ENCODE measurements at places on chromosomes 4 and X.

DNA sequence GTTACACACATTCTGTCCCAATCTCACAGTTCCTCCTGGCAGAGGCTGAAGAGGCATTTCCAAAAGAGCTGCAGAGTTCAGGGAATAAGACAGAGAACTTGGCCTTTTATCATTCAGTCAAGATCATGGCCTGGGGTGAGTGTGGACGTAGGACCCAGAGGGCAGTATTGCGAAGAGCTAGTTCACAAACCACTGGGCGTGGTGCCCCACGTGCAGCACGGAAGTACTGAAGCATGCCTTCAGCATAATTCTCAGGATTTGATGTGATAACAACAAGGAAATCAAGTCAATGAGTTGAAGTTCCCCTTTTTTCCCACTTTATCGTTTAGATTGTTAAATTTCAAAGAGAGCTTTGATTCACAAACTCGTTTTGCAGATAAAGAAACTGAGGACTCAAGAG, 117.7 kb downstream of the RELL1 start:
- DNase-seq = no peak

GRCh38 chrX:147914591-147914990, 2.9 kb downstream of the FMR1 start:
- DNase-seq = no peak

DNA sequence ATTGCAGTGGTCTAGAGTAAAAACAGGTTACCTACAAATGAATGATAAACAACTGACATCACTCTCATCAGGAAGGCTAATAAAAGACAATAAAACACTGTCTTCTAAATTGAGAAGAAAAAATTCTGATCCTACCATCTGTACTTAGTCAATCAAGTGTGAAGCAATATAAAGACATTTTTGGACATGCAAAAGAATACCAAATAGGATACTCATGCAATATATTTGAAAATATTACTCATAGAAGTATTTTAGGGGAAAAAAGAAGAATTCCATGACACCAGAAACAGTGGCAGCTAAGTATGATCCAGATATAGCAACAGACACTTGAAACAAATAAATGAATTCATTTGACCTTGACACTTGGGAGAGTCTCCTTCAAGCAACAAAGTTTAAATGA, 63.8 kb upstream of the FAM120C start:
- no peak for DNase-seq

GRCh38 chrX:11398785-11399184, 105.6 kb downstream of the AMELX start:
- no peak for DNase-seq

DNA sequence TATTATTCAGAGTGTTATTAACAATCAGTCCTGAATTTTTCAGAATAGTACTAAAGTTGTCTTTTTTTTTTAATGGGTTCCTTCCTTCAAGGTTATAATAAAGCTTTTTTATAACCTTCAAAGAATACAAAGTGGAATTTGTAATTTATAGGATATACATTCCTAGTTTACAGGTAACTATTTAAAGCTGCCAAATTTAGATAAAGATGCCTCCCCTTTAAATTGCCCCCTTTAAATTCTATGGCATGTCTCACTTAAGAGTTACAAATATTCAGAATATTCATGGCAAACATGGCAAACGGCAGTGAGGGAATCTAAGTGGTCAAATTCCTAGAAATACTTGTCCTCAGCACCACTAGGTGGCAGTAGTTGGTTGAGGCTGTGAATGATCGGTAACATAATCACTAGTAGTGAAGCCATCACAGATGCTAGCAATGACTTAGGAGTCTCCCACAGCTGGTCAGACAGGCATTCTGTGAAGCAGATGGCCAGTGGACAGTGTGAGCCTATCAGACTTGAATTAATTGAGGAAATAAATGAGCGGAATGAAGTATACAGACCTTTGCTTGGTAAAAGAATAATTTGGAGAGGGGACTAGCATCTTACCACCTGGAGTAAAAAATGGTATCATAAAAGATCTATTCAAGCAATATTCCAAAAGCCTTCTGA, 86.4 kb downstream of the CBR4 start:
- peak; percentile 22 for DNase-seq

DNA sequence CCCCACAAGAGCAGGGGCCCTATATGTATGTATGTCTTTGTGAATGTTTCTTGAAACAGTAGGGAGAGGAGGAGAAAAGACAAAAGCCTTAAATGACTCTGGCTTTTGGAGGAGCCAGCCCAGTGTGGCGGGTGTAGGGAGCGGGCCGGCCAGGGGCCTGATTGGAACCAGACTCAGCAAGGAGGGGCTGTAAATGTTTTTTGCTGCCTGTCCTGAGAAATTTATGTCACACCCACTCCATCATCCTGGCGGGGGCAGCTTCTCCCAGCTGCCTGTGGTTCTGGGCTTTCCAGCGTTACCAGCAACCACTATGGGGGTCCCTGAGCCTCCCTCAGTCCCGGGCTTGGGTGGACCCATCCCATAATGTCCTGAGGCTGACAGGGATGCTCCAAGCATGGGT, 130.8 kb downstream of the PJA1 start:
- no peak for DNase-seq

- no peak for DNase-seq
Measured at GRCh38 chrX:121032531-121032930, 14.9 kb upstream of the GLUD2 start.

DNA sequence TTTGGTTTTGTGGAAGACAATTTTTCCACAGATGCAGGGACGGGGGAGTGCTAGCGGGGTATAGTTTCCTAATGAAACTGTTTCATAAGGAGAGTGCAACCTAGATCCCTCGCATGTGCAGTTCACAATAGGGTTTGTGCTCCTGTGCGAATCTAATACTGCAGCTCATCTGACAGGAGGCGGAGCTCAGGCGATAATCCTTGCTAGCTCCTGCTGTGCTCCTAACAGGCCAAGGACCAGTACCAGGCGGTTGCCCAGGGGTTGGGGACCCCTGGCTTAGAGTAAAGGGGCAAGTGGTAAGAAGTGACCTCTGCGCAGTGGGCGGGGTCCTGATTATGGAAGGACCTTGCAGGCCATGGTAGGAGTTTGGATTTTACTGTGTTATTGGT, 3.8 kb downstream of the SCML1 start:
- DNase-seq = no peak

DNA sequence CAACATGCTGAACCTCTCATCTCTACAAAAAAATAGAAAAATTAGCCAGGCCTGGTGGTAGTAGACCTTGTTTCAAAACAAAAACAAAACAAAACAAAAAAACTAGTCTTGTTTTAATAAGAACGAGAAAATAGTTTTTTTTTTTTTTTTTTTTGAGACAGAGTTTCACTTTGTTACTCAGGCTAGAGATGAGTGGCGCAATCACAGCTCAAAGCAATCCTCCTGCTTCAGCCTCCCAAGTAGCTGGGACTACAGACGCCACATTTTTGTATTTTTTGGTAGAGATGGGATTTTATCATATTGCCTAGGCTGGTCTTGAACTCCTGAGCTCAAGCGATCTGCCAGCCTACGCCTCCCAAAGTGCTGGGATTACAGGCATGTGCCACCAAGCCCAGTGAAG, 47.7 kb upstream of the UGDH start:
- DNase-seq = no peak

- no peak for DNase-seq
Measured at GRCh38 chrX:153922932-153923857, 2.9 kb downstream of the ARHGAP4 start.

GRCh38 chrX:147738265-147738664, 173.5 kb upstream of the FMR1 start:
- no peak for DNase-seq

DNA sequence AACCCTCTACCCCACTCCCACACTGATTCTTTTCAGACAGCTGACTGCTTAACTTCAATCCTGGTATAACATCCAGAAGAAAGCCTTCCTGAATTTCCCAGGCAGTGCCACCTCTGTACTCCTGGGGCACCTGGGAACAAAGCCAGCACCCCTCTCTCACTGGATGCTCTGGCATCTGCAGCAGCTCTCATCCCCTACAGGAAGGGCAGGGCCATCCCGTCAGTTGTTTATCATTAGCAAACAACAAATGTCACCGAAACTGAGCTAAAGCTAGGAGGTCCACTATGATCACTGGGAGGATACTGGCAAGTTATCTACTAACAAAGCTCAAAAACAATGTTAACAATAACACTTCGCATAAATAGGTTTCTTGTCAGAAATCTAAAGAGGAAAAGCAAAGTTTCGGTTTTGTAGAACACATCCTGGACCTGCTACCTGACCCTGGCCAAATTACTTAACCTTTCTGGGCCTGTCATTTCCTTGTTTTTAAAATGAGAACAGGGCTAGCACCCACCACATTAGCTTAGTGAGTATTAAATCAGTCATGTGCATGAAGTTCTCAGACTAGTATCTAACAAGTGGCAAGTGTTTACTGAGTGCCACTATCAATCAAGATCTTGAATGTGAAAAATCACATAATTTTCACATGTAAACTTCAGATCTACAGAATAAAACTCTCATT, 86.6 kb downstream of the NR3C2 start:
- DNase-seq = no peak

GRCh38 chrX:45143455-45143854, 57.2 kb downstream of the DIPK2B start:
- no peak for DNase-seq

DNA sequence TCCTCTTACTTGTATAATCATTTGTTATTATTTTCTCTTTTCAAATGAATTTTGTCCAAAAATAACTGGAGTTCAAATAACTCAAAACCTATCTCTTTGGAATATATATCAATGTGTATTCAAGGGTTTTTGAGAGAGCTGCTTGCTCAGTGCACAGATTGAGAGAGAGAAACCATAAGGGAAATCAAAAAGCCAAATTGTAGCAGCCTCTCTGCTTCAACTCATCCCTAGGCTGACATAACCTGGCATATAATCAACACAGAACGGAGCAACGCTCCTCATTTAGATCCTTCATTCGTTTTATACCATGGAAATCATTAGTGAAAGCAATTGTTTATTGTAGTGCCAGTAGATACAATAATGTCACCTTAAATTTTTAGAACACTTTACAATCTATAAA, 1.8 kb upstream of the GPM6A start:
- no peak for DNase-seq

- no peak for DNase-seq
Measured at GRCh38 chr4:3671571-3672464, 94.4 kb upstream of the ADRA2C start.

GRCh38 chr4:176875446-176875930, 82.8 kb upstream of the VEGFC start:
- no peak for DNase-seq

DNA sequence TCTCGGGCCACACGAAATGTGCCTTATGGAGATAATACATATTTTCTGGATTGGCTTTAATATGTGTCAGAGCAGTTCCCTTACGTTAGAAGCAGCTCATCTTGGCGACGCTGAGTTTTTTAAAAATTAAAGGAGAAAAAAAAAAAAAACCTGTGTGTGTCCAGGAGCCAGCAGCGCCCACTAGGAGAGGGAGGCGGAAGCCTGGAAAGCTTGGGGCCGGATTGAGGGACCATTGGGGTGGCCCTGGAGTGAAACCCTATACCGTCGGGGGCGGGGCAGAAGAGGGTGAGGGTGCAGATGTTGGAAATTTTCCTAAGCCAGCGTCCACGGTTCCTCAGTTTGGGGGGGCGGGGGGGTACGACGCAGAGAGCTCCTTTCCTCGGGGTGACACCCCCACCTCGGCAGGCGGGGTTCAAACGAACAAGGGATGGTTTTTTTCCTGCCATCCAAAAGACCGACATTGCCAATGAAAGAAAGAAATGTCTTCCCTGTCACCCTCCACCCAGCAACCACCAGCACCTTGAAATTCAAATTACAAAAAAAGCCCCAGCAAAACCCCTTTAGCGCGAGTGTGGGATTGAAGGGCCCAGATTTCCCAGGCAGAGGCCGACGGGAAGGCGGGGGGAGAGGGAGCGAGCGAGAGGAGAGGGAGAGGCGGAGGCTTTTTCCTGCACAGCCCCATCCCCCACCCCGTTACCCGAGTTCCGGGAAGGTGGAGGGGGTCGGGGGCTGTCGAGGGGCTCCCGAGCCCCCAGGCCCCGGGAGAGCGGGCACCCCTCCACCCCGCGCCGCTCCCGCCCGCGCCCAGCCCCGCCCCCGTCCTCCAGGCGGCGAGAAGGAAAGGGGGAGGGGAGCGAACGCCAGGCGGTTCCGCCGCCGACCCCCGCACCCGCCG, 859 bp downstream of the SMARCA1 start:
- DNase-seq = no peak

DNA sequence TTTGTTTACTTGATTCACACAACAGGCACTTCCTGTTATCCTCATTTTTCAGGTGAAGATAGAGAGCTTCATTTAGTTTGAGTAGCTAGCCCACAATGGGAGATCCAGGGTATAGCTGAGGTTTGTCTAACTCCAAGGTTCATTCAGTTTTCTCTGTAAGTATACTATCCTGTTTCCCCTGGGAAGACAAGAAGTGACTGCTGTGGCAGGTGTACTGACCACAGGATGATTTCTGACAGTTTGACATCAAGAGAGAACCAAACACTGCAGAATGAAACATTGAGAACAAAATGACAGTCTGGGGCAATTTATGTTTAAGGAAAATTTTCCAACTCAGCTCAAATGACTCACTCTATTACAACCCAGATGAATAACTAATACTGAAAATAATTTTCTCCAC, 958.0 kb downstream of the STPG2 start:
- no peak for DNase-seq

GRCh38 chr4:81355136-81355535, 116.6 kb downstream of the RASGEF1B start:
- no peak for DNase-seq

DNA sequence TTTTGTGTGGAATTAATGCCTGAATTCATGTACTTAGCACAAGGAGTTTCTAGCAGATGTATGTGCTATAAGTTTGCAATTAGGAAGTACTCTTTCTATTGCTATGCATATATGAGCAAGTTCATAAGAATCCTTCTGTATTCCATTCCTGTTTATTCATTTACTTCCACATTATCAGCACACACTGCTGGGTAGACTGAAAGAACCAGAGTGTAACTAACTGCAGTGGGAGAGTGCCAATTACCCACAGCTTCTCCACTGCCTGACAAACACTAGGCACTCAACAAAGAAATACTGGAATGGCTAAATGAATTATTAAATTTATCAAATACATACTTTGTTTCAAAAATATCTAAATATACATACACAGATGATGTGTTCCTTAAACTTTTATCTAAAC, 219.6 kb downstream of the CAMK2D start:
- DNase-seq = no peak

DNA sequence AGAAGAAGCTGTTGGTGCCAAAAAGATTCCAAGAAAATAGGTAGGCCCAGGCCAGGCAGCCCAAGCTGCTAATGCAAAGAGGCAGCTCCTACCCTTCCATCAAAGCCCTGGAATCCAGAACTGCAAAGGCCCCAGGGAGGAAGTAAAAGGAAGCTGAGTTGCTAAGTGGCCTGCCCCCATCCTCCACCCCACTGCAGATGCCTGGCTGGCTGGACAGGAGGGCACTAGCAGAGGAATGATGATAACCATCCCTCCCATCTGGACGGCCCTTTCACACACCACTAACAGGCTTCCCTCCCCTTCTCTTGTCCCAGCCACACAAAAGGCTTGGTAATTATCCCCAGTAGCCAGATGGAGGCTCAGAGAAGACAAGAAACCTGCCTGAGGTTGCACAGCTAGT, 32.4 kb upstream of the PJA1 start:
- no peak for DNase-seq

Data from activated gamma-delta T cell treated with anti-CD3 and anti-CD28 coated beads, Interleukin-2, amount 50 U/mL, for 16 hours (primary cell).